OCI-LY7 (cell line): ENCODE measurements at places on chromosomes 7 and 10.

- DNase-seq, result no peak
Observed at GRCh38 chr10:128839134-128839533, 627.9 kb upstream of the MGMT start.

- no peak for DNase-seq
Observed at GRCh38 chr10:52053497-52053896, 260.6 kb upstream of the DKK1 start.

DNA sequence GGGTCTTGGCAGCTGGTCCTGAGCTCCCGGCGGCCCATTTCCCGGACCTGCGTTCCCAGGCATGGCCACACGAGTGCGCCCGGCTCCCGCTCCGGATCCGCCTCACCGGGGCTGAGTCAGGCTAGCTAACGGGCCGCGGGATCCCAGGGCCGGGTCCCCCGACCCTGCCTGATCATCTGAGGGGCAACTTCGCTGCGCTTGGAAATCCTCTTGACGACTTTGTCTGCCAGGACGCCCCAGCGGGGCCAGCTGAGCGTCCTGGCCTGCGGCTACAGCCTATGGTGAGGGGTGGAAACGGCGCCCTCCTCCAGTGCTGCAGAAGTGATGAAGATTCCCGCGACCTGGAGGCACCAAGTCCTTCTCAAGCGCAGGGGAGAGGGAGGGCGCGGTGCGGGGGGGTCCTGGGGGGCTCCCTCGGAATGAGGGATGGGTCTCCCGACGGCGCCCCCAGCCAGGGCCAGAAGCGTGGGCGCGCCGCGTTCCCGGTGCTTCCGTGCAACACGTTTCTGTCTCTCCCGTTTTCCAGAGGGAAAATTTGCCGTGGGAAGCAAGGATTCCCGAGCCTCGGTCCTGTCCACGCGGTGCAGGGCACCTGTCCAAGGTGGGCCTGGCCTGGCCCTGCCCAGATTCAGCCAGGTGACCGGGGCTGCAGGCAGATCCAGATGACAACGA lies 212.4 kb downstream of the CCSER2 start:
- DNase-seq, result peak; percentile 30

- DNase-seq, result no peak
Observed at GRCh38 chr7:36088553-36088952, 64.5 kb upstream of the EEPD1 start.

DNA sequence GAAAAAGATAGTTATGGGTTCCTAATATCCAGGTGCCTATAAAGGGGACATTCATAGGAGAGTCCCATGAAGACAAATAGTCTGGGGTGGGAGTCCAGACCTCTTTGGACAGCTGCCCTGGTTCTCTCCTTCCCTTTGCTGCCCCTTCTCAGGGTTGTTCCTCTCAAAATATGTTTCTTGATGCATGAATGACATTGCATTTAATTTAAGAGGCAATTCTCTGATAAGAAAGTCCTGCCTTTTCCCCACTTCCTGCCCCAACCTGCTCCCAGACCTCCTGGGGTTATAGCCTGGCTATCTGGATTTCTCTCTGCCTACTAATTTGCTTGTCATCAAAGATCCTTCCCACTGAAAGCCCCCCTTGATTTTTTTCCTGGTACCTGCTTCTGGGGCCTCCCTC lies 12.5 kb upstream of the BTRC start:
- DNase-seq, result no peak

- DNase-seq, result no peak
Observed at GRCh38 chr10:113084031-113084430, 134.0 kb downstream of the TCF7L2 start.

DNA sequence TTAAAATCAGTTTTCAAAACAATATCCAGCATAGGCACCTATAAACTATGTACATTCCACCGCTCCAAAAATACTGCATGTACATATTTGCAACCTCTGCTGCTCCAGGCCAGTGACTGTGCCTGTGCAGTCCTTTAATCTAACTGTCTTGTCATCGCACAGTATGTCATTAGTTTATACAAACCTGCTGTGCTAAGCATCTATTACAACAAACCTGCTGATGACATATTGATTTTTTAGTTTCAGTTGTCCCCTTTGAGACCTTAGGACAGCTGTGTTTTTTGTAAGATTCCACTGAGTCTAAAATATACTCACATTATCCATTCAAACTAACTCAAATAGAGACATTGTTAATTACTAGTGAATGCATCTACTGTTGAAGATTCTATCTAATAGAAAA lies 33.1 kb downstream of the SEMA3C start:
- DNase-seq, result no peak
